CD4-positive, CD25-positive, alpha-beta regulatory T cell (primary cell): ENCODE measurements at places on chromosomes 6 and 20.

DNA sequence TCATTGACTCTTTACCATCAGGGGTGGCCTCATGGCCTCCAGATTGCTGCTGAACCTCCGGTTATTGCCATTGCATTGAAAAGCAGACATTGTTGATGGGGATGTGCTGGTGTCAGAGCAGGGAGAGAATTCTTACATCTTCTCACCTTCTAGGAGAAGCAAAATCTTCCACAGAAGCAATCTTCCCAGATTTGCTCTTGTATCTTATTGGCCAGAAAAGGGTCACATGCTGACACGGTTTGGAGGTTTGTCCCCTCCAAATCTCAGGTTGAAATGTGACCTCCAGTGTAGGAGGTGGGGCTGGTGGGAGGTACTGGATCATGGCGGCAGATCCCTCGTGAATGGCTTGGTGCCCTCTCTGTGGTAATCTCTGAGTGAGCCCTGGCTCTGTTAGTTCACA is 10.7 kb downstream of the TP53RK start:
- no peak for DNase-seq

GRCh38 chr6:89518352-89519055 is 85.6 kb downstream of the ANKRD6 start:
- DNase-seq = no peak

DNA sequence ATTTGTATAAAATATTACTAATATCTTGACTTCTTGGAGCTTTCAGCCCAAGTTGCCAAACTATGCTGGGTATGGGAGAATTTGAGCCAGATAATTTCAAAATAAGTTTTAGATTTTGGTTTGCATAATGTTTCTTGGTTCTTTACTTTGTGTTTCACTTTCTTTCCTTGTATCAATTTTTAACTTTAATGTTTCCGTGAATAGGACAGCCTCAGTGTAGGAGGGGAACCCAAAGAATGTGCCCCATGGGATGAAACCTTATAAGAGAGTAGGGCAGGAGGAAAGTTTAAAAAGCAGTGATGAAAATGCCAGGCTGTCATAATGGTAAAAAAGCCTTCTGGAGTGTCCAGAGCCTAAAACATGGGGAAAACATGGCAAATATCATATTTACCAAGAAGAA is 252.4 kb upstream of the IRAK1BP1 start:
- no peak for DNase-seq

- DNase-seq = no peak
Observed at GRCh38 chr6:45514454-45515230, 136.9 kb upstream of the SUPT3H start.
